ENCODE measurements at places on chromosomes 11 and 22. TPM values are rescaled to one million over a fixed set of nuclear protein-coding genes. Genes with fewer than 3 reads are reported as not detected.

DNA sequence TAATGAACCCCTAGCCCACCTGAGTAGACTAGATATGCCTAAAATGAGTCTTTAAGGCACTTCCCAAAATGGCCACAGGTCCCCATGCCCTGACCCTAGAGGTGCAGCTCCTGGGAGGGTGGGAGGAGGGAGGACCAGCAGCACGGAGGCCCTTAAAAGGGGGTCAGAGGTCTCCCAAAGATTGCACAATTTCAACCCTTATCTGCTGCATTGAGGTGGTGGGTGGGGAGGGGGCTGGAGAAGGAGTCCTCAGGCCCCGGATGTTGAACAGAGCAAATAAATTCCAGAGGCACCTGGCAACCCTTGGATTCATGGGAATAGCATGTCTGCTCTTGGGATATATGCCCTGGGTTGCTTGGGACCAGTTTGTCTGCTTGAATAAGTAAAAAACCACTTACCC lies 57.6 kb downstream of the NAV2 start:
- no peak for DNase-seq

The HTR3A gene
- not detected for total RNA-seq

GRCh38 chr11:102761646-102762238 lies 18.7 kb downstream of the MMP10 start:
- DNase-seq, result no peak

DNA sequence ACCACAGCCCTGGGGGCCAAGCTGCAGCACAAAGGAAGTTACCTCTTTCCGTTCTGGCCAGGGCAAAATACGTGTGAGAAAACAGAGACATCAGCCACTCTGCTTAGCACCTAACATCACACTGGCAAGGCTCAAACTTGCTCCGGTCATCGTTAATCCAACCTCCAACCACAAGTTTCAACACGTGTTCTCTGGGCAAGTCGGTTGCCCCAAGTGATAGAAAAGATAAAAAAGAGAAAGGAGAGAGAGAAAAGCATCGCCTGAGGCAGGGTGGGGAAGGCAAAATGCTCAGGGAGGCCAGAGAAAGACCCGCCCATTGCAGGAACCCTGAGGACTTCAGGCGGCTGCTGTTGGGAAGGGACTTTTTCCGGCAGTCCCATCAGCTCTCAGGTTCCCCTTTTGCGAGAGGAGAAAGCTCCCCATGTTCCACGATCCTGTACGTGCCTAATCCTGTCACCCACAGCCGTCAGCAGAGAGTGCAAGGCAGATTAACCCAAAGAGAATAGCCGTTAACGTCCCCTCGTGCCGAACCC lies 18.5 kb upstream of the B4GALNT4 start:
- DNase-seq, result no peak

GRCh38 chr11:126160345-126161022 lies 51.0 kb downstream of the RPUSD4 start:
- no peak for DNase-seq
